ENCODE measurements at places on chromosomes 2 and 18.

GRCh38 chr2:179751163-179751809, 110.1 kb downstream of the ZNF385B start:
- DNase-seq, result peak; percentile 2

GRCh38 chr18:61159246-61159645, 174.0 kb upstream of the CDH20 start:
- DNase-seq, result no peak

- no peak for DNase-seq
Observed at GRCh38 chr18:60865801-60866200, 467.4 kb upstream of the CDH20 start.

DNA sequence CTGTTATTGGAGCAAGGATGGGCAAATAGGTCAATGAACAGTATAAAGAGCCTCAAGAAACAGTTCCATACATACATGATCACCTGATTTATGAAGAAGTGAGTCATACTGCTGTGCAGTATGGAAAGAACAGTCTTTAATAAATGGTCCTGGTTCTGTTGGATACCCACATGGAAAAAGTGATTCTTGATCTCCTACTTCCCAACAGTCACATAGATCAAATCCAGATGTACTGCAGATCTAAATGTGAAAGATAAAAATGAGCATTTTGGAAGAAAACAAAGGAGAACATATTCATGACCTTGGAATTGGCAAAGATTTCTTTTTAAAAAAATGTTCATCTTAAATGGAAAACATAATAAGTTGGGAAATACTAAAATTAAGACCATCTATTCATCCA, 75.8 kb downstream of the CCDC148 start:
- no peak for DNase-seq

DNA sequence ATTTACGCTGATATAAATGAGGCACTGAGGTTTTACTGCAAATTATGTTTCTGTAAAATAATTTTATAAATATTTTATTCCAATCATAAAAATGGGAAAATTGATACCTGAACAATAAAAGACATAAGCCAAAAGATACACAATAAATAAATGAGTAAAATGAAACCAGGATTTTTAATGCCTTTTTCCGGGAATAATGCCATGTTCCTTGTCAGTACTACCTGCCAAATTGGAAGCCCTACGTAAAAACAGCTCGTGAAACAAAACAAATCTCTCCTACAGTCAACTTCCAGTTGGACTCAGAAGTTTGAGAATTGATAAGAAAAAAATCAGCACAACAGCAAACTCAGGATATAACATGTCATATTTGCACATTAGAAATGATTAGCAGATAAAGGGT, 18.0 kb downstream of the GALNT3 start:
- DNase-seq, result no peak

DNA sequence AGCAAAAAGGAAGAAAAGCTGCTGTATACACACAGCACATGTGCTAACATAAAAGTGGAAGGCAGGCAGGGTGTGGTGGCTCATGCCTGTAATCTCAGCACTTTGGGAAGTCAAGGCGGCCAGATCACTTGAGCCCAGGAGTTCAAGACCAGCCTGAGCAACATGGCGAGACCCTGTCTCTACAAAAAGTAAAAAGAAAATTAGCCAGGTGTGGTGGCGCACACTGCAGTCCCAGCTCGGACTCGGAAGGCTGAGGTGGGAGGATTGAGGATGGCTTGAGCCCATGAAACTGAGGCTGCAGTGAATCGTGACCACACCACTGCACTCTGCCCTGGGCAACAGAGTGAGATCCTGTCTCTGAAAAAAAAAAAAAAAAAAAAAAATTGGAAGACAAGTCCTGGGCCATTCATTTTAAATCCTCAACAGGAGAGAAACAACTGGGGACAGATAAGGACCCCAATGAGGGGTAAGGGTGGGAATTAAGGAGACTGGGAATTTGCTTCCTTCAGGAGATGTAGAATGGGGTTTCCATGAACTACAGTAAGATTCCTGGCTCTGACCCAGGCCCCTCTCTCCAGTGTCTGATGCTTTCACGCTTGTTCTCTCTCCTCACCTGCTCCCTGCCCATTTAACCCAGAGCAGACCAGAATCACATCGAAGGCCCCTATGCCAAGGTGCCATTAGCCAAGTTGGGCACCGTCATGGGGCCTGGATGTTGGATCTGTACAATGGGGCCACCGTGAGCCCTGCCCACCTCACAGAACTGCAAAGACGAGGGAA, 29.6 kb downstream of the TNS1 start:
- no peak for DNase-seq

DNA sequence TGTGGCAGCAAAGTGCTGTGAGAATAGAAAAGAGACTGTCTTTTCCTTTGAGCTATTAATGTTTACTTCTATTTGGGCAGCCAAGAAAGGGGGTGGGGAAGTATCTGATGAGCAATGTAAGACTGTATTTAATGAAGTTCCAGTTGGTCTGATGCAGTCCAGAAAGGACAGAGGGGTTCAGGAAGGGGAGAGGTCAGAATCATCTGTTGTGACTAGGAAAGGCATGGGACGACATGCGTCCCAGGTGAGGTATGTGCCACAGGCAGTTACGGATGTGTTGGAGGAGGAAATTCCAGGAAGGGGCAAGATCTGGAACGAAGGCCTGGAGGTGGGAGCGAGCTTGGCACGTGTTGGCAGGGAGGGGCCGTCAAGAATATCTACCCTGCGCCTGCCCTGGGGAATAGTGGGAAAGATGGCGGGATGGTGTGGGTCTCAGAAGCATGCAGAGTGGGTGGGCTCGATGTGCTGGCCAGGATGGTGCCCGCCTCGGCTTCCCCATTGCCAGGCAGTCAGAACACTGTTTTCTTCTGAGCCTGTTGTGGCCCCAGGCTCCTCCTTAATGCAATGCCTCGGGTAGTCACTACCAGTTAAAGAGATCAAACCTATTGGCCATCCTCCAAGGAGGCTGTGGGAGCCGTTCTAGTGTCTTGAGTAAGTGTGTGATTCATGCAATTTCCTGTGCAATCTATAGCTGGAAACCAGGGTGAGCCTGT, 57.8 kb upstream of the TXNDC2 start:
- peak; percentile 14 for DNase-seq

GRCh38 chr2:222410534-222410933, 13.8 kb upstream of the SGPP2 start:
- DNase-seq, result no peak

DNA sequence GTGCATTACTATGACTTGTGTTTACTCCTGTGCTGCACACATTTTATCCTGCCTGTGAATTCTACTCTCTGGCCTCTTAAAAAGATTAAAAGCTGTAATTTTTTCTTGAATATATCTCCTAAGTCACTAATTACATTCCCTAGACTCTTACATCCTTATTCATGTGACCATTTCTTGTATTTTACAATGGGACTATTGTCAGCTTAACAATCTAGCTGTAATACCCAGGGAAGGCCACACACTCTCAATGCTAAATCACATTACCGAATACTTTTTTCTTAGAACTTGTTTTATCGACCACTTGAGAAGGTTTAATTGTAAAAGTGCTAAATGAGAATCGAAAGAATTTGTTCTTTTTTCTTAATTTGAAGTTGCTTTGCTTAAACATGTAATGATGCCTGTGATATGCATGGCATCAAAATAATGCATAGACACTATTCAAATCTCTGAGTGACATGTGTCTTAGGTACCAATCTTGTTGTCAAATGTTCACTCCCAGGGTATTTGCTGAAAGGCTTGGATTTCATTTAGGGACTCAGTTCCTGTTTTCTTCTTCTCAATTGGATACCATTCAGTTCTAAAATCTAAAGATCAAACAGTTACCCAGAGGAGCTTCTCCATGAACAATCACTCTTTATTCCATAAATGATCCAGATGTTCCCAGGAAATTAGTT, 498.5 kb downstream of the DPP10 start:
- DNase-seq, result no peak

- DNase-seq, result no peak
Observed at GRCh38 chr2:37415128-37415820, 70.8 kb downstream of the QPCT start.

- DNase-seq, result no peak
Observed at GRCh38 chr2:152505495-152505906, 170.5 kb downstream of the FMNL2 start.

DNA sequence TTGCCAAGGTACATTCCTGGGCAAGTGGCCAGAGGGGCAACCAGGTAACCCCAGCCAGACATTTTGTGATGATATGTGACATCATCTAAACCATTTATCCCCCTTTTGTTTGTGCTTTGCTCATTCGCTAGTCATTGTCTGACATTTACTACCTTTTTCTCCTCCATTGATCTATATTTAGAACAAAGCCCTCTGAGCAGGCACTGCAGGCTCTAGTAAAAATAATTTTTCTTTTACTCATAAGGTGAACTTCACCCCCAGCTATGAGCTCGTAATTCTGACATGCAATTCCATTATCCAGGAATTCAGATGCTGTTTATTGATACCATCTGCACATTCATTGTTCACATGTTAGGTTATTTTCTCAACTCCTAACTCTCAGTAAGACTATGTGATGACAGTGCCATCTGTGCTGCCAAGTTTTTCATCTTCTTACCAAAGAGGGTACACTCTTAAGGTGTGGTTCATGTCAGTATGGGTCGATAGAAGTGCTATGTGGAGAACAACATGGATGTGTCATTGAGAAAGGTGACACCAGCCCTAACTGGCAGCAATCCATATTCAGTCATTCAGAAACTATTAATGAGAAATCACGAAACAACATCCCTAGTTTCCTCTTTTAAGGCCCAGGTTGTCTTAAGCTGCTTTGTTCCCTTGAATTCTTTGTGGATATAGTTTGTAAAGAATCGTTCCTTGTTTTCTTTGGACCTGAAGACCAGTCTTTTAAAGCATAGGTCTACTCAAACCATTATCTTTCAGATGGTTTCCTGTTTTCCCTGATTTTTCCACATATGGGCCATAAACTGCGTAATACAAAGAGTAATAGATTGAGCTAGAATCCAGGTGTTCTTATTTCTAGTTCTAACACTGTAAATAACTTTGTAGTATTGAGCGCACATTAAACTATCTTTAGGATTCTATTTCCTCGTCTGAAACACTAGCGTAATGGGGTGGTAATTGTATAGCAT, 978.1 kb upstream of the CDH2 start:
- no peak for DNase-seq

DNA sequence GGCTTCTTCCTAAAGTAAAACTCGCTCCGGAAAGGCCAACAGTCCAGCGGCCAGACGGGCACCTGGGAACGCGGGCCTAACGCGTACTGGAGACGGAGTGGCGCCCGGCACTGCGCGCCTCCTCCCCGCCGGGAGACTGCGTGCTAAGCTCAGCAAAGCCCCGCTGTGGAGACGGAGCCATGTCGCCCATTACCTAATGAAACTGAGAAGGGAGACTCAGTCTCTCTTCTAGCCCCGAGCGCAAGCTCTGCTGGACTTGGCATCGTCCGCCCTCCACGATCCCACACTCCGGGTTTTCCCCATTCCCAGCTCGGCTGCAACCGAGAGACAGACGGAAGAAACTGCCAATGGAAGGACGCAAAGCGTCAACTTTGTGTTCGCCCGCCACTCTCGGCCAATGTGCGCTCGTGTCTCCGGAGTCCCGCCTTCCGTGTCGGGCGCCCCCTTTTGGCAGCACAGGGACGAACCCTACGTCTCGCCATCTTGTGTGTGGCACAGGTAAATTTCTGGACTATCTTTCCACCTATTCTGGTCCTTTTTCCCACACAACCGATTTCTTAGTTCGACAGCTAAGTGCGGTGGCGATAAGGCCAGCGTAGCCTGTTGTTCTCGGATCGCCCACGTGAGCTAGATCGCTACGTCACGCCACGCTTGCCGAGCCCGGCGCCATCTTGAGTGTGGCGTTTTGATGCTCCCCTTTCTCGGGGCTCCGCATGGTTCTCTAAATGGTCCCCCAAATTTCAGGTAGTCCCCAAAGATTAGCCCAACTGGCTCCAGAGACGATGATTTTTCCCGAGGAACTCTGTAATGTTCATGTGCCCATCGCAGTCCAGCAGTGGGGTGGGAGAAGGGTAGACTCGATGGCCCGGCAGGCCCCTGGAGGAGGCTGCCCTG, 1.3 kb upstream of the PTMA start:
- DNase-seq, result peak; percentile 98

DNA sequence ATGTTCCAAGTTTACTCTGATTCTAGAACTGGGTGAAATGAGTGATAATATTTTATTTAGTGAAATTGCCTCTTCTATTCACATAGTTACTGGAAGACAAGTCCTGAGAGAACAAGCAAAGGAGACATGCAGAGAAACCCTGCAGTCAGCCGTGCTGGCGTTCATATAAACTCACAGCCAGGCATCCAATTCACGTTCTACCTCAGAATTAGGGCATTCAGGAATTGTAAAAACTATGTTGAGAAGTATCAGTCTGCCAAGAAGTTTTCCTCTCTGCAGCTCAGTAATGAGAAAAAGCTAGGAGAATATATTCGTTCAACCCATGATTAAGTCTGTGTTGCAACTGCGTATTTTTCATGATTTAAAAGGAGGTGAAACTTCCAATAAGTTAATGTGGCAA, 156.2 kb upstream of the DSEL start:
- DNase-seq, result no peak

GRCh38 chr2:9799011-9799596, 44.2 kb upstream of the TAF1B start:
- no peak for DNase-seq

GRCh38 chr2:219331560-219332213, 857 bp downstream of the RESP18 start:
- DNase-seq, result peak; percentile 2

DNA sequence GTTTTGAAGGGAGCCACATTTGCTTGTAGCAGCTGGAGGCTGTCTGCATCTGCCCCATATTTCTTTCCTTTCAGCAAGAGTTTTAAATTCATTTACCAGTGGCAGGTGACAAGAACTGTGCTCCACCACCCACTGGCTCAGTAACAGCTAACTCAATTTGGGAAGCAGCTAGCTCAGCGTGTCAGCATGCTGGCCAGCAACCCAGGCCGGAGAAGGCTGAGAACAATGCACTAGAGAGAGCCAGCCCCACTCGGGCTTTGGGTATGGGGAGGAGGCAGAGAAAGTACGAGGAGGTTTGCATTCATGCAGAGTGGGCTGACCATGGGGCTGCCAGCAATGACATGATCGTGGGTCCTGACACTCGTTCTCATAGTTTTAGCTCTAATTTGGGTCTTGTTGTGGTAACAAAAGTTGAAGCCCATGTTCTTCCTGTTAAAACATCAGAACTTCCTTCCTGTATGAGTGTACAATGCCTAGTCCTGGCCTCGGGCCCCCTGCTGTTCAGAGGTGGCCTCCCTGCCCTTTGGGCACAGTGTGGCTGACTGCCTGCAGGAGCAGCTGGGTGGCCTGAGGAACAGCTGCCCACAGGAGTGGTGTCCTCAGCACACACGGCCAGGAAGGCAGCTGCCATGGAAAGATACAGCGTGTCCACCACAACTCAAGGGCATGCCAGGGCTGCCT, 23.0 kb downstream of the CDC42EP3 start:
- peak; percentile 65 for DNase-seq

- DNase-seq, result no peak
Observed at GRCh38 chr2:172507199-172507598, 48.7 kb upstream of the PDK1 start.

Data from activated CD4-positive, alpha-beta T cell treated with anti-CD3 and anti-CD28 coated beads, Interleukin-2, amount 50 U/mL, for 16 hours (primary cell).